A673 (cell line): ENCODE measurements at places on chromosomes 6 and 20.
A peak's percentile ranks its signal among the peaks of the same experiment; 100 is the strongest.

DNA sequence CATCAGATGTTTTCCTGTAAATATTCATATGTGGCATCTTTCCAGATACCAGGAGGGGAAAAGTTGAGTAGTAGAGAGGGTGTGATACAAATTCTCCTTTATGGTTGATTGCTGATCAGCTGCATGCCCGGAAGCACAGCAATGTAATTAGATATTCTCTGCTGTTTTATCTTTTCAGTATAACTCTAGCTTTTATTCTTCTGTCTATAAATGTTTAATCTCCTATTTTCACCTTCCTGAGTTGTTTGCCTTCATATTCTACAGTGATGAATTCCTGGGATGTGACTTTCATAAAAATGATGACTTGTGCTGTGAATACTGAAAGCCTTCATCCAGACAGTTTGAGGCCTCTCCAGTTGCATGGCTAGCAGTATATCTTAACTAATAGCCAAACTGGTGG, 53.7 kb downstream of the SH3BGRL2 start:
- peak; percentile 29 for DNase-seq

GRCh38 chr6:71473926-71474325, 185.3 kb downstream of the OGFRL1 start:
- no peak for DNase-seq

- DNase-seq, result no peak
These were observed 133.4 kb downstream of the BANF2 start for GRCh38 chr20:17833036-17833674.

DNA sequence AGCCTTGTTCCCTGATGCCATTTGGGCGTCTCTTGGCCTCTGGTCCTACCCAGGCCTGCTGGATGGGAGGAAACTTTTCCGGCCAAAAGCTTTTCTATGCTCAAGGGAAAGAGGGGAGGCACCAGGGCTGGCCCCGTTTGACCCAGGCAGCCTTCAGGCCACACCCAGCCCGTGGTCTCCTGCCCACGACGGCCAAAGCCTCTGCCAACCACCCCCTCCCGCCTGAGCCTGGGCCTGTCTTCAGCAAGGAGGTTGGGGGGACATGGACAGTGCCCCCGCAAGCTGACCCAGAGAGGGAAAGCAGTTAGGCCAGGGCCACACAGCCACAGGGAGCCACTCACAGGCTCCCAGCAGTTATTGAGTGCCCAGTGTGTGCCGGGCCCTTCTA, 49.5 kb downstream of the SRC start:
- DNase-seq, result no peak

DNA sequence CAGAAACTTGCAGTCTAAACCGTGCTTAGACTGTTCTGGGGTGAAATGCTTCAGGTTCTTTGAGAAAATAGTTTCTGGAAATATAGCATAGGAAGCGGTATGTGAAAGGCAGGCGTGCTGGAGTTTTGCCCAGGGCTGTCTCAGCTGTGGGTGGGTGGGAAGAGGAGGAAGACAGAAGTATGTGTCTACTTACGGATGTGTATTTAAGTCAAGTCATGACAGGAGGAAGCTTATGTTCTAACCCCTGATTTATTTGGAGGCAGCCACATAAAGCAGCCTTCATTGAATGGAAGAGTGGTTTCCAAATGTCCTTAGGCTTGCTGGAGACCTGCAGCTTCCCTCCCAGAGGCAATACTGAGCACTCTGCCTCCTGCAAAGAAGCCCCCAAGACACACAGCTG, 345.8 kb upstream of the PRND start:
- DNase-seq, result peak; percentile 40

GRCh38 chr6:35718911-35719381, 17.9 kb upstream of the ARMC12 start:
- DNase-seq, result no peak

GRCh38 chr20:11001764-11002540, 328.2 kb upstream of the JAG1 start:
- DNase-seq, result peak; percentile 74

- DNase-seq, result peak; percentile 59
These were observed 7.5 kb upstream of the TNXB start for GRCh38 chr6:32116674-32117073.

DNA sequence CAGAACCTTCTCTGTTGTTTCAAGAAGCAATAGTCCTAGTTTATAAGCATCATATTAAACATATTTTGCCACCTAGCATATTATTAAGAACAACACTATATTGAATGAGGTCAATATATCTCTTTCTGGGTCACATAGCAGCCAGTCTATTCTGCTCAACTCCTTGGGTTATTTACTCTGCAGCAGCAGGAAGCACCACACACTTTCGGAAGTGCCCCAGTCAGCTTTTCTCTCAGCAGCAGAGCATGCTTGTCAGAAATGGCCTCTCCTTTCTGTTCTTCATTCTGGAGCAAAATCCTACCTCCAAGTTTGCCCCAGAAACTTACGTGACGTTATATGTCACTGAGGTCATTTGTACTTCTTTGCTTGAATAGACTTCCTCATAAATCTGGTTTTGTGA, 22.7 kb downstream of the CFAP206 start:
- no peak for DNase-seq

DNA sequence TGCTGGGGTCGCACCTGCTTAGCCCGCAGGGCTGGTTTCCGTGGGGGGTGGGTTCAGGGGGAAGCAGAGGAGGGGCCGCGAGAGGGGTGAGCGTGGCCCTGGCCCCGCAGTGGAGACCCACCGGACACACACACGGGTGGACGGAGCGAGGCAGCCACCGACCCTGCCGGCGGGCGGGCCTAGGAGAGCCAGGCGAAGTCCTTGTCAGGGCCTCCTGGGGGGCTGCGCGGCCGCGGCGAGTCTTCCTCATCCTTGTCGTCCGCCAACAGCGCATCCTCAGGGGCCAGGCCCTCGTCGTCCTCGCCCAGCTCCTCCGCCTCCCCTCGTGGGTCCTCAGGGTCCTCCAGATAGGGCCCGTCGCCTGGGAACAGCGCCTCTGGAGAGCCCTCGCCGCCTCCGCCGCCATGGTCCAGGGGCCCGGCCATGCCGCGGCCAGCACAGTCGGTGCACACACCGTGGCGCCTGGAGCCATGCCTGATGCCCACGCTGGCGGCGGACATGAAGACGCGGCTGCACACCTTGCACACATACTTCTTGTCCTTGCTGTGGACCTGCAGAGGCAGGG, 7.3 kb downstream of the SLC2A4RG start:
- no peak for DNase-seq

DNA sequence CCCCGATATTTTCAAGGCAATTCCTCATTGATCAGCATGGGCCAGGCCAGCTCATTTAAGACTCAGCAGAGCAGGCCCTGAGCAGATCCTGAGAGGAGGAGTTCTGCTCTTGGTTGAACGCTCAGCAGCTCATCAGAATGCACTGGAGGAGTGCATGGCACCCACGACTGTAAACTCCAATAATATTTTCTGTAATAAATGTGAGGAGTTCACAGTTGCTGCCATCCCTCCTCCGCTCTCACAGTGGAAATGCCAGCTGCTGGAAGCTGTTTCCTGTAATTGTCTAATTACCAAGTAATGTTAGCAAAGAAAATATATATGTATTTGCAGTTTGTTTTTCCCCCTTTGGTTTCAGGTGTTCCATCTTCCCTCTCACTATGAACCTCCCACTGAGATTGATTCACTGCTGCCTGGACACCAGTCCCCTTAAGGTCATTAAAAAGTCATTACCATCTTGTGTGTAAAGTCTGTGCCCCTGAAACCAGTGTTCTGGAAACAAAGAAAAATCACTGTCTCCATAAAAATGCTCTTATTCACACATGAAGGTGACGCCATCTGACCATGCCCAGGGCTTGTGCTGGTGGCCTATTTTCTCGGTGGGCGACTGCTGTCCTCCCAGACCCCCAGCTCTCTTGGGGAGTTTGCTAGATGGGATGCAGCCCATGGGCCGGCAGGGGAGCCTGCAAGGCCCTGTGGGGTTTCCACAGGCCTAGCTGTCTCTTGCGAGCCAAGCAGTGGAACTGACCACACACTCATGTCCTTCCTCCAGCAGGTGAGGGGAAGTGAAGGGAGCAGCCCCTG, 374.2 kb downstream of the ZFAND3 start:
- DNase-seq, result no peak

DNA sequence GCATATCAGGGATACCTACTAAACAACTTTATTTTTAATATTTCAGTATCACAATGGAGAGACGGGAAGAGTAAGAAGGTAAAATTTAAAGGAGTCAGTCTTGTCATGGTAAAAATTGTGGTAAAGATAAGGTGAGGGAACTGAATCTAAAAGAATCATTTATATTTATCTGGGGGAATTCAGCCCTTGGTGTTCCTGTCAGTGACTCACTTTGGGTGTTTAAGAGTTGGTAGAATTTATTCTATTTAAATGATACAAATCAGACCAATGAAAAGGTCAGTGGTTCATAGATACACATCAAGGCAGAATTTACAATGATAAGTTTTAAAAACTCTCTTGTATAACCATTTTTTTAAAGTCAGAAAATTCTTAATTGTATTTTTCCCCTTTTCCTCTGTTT, 164.4 kb downstream of the CDKAL1 start:
- DNase-seq, result no peak

GRCh38 chr6:139919107-139920026, 544.9 kb upstream of the CITED2 start:
- peak; percentile 50 for DNase-seq

- no peak for DNase-seq
These were observed 20.9 kb downstream of the ENTPD6 start for GRCh38 chr20:25216199-25216945.

GRCh38 chr6:138410972-138411880, 7.2 kb downstream of the HEBP2 start:
- DNase-seq, result no peak

DNA sequence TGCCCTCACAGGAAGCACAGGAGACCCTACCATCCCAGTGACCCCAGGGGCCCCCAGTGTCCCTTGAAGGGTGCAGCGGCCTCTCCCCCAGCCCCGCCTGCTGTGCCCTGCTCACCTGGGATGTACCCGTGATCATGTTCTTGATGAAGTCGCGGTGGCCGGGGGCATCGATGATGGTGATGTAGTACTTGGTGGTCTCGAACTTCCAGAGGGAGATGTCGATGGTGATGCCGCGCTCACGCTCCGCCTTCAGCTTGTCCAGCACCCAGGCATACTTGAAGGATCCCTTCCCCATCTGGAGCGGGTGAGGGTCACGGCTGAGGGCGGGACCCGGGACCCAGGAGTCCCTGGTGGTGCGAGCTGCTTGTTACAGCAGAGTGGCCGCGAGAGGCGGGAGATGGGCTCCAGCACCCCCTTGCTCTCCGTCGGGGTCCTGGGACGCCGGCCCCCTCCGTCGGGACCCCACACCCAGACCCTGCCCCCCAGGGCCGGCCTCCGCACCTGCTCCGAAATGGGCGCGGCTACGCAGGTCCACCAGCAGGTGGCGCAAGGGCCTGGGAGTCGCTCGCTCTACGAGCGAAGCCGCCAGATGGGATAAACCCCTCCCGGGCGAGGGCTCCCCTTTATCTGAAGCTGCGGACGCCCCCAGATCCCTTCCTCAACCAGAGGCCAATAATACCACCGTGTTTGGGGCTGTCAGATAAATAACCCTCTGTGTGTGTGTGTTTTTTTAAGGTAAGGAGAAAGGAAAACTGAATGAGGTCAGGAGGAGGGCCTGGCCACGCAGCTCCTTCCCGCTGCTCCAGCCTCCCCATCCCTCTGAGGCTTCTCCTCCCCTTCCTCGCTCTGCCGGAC, 2.9 kb downstream of the EEF1A2 start:
- peak; percentile 70 for DNase-seq

- no peak for DNase-seq
These were observed 168.4 kb downstream of the VEGFA start for GRCh38 chr6:43938178-43939105.

GRCh38 chr6:113540466-113540865, 316.7 kb upstream of the MARCKS start:
- no peak for DNase-seq

GRCh38 chr20:58870293-58871014, 17.9 kb downstream of the GNAS start:
- DNase-seq, result peak; percentile 69

DNA sequence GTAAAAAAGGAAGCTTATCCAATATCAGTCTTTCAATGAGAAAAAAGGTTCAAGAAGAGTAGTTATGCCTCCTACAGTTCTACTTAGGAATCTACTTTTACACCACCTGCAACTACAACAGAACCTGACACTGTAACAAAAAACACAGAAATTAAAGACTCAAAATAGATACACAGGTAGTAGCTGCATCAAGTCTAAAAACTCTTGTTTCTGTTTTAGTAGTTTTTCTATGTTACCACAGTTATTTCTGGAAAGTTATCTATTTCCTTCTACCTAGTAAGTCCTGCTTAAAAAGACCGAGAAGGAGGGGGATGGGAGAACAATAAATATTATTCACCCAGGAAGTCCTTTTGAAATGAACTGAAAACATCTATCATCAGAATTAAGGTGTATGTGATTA, 52.5 kb downstream of the ATG5 start:
- DNase-seq, result no peak

- peak; percentile 73 for DNase-seq
These were observed at the start of gene GNAS for GRCh38 chr20:58852543-58853271. TSS of gene GNAS (plus strand) at chr20:58852716.

- DNase-seq, result no peak
These were observed 40.0 kb downstream of the BICRAL start for GRCh38 chr6:42821846-42822245.

GRCh38 chr6:143399775-143400174, 50.7 kb downstream of the ADAT2 start:
- no peak for DNase-seq

DNA sequence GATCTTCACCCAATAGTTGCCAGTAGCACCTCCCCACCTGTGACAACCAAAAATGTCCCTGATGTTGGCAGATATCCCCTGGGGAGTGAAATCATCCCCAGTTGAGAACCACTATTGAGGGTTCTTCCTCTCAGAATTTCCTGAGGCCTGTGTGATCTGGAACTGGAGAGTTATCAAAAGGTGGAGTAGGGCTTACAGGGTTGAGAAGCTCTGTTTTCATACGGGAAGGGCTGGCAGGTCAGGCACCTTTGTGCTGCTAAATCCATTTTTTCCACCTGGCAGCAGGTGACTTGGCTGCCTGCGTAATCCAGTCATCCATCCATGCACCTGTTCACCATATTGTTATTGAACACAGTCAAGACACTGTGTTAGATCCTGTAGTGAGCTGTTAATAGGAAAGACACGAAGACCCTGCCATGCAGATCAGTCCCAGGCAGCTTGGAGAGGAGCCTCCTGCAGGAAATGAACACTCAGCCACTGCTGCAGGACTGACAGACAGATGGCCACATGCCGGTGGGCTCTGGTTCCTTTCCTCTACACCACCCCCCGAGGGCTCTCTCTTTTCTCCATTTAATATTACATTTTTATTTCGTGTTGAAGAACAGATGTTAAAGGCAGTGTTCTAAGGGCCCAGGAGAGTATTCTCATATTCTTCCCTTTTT, 5.4 kb downstream of the DUSP22 start:
- no peak for DNase-seq

GRCh38 chr6:111482959-111483735, at the start of gene REV3L:
TSS of gene REV3L (minus strand) at chr6:111483218. CDS start at chr6:111482888, 330 bp downstream.
- DNase-seq, result peak; percentile 95

- DNase-seq, result no peak
These were observed 94.6 kb downstream of the FAXC start for GRCh38 chr6:99254616-99255550.

DNA sequence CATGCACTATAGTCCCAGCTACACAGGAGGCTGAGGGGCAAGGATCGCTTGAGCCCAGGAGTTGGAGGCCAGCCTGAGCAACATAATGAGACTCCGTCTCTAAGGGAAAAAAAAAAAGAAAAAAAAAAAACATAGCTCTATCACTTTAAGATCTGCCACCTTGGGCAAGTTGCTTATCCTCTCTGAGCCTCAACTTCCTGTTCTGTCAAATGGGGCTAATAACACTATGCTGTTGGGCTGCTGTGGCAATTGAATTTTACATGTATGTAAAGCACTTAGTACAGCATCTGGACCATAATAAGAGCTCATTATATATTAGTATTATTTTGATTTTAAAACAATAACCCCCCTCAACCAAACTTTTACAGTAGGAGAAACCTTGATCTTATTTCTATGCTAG, 141.5 kb downstream of the ATXN1 start:
- no peak for DNase-seq
